Hematopoietic multipotent progenitor cell treated with erythropoietin and hydrocortisone succinate and interleukin-3 and kit ligand, for 4 days (in vitro differentiated cells): ENCODE measurements at places on chromosomes 2 and 18.

GRCh38 chr18:77135339-77136075, 2.9 kb upstream of the MBP start:
- no peak for DNase-seq

DNA sequence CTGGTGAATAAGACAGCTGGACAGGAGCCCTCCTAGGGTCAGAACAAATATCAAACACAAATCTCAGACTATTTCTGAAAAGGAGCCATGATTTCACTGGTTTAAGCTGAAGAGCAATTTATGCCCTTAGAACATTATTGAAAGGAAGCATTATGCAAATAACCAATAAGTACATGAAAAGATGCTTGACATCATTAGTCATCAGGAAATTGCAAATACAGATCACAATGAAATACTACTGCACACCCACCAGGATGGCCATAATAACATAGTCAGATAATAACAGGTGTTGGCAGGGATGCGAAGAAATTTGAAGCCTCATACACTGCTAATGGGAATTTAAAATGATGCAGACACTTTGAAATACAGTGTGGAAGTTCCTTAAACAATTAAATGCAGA, 176.4 kb upstream of the RAB6C start:
- no peak for DNase-seq

DNA sequence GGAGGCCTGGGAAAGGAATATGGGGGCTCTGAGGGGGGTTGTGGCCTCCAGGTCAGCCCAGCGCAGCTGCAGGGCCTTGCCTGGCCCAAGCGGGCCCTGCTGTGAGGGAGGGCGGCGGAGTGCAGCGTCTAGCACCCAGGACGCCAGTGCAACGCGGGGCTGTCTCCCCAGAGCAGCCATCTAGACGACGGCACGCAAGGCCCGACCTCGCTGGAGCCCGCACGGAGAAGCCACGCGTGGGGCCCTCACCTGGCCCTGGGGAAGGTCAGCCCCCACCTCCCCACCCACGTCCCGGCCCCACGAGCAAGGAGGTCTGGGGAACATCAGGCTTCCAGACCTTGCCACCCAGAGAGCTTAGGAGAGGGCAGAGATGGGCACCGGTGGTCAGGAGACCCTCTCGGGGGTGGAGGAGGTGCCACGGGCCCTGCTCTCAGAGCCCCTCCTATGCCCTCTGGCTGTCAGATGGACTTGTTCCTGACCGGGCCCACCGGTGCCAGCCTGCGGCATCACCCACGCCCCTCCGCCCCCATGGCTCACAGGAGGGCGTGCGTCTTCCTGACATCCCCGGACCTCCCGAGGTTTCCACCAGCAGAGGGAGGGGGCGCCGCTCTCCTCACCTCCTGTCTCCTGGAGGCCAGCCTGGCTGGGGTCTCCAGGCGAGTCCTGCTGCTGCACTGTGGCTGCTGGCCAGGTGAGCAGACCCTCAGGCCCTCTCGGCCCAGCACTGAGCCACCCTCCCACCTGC, 17.0 kb downstream of the GPR35 start:
- no peak for DNase-seq

DNA sequence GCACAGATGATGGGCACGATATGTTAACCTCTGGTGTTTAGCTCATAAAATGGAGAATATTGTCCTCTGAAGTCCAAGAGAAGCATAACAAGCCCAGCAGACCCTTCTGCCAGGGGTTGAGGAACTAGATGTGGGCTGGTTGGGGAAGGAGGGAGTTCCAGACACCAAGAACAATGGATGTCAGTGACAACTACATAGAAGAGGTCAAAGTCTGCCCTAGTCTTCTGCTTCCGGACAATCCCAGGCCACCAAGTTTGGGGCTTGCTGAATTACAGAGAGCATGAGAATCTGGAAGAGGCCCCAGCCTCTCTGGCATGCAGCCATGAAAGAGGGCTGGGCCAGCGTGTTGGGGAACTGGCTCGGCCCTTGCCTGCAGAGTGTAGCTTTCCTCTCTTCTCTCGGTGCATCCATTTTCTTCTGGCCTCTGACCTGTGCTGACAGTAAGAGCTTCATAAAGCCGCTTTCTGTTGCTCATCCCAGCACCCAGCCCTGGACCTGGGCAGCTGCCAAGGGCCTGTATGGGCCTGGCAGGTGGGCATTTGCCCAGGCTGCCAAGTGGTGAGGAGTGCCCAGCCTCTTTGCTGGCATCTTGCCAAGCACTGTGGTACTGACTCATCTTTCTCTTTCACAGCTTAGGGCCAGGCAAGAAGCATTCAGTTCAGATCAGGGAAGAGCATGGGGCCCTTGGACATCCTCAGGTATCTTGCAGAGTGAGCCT, 14.6 kb upstream of the LAPTM4A start:
- DNase-seq: peak; percentile 85

GRCh38 chr2:230951396-230951795, 26.4 kb upstream of the GPR55 start:
- no peak for DNase-seq

DNA sequence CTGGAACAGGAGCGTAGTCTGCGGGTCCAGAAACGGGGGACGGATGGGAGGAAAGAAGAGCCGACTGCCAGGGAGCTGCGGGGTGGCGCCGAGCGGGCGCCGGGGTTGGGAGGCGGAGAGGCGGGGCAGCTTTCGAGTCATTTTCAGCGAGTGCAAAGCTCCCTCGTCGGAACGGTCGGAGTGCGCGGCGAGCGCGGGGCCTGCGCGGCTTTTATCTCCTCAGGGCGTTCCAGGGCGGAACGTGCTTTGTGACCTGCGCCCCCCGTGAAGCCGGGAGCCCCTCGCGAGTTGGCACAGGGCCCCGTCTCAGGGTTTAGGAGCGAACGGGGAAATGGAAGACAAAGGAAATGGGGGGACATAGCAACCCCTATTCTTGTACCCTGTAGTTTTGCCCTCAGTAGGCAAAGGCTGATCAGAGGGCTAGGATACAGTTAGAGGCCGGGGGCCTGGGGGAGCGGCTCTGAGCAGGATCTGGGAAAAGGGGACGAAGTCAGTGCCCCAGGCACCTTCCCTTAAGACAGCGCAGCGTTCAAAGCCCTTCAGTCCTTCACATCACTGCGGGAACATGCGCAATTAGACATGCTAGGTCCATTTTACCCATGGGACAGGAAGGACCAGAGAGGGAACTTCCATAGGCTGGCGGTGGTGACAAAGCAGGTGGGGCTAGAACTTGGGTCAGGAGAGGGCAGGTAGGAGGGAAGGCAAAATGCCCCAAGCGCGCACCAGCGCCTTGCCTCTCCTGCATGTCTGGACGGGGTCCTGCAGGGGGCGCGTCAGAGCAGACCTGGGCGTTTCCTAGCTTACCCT, 60.1 kb upstream of the IL1RL1 start:
- peak; percentile 81 for DNase-seq

GRCh38 chr2:177633111-177633510, 240.5 kb downstream of the AGPS start:
- DNase-seq: no peak

DNA sequence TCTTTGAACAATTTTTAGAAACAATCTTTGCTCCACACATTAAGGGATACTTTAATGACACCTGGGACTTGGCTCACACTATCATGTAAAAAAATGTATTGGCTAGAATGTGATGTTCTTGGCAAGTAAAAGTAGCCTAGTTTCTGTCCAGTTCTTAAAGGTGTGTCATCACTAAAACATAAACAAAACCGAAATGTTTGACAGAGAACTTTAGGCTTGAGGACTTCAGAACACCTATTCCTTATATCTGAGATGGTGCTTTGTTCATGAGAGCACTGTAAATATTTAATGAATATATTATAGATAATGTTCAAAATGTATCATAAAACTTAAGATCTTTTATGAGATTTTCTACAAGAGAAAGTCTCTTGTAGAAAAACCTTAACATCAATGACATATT, 19.8 kb upstream of the HNRNPA3 start:
- DNase-seq: no peak

DNA sequence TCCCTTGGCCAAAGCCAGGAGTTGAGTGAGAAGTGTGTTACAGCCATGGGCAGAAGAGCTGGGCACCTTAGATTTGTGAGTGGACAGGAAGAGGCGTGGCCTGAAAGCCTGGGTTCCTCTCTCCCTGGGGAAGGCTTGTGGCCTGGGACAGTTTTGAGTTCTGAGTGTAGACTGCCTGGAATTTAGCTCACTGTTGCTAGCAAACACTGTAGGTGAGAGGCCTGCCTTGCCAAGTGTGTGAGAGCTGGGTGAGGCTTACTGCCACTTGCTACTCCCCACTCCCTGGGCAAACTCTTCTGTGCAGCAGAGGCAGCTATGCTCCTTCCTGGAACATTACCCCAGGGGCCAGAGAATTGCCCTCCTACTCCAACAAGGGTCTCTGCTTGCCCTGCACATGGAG, 150.0 kb upstream of the GALNT5 start:
- no peak for DNase-seq

DNA sequence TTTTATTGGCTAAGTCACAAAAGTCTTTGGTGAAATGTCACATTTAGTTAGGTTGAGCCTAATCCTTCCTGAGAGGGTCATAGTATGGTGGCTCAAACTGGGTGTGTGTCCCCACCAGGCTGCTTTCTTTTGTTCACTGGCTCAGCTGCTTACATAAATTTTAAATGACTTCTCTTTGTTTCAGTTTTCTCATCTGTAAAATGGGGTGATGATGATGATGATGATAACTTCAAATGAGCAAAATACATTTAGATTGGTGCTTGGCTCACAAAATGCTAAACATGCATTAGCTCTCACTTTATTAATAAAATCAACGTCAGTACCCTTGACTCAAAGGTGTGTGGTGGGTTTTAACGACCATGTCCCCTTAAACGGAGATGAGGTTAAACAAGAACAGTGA, 7.2 kb upstream of the TAF1B start:
- DNase-seq: no peak

DNA sequence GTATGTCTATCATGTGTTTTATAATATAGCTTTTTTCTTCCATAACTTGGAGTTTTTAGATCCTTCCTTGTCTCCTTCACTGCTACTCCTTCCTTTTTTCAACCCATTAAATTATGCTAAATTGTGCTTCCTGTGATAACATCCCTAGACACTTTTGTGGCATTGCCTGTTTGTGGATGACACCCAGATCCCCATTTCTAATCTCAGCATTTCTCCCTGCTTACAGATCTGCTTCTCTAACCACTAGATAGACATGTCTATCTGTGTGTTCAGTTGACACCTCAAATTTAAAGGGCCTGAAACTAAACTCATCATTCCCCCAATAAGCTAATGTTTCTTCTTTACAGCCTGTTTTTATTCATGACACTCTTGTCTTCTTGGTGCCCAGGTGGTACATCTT, 244.8 kb downstream of the BABAM2 start:
- peak; percentile 42 for DNase-seq

DNA sequence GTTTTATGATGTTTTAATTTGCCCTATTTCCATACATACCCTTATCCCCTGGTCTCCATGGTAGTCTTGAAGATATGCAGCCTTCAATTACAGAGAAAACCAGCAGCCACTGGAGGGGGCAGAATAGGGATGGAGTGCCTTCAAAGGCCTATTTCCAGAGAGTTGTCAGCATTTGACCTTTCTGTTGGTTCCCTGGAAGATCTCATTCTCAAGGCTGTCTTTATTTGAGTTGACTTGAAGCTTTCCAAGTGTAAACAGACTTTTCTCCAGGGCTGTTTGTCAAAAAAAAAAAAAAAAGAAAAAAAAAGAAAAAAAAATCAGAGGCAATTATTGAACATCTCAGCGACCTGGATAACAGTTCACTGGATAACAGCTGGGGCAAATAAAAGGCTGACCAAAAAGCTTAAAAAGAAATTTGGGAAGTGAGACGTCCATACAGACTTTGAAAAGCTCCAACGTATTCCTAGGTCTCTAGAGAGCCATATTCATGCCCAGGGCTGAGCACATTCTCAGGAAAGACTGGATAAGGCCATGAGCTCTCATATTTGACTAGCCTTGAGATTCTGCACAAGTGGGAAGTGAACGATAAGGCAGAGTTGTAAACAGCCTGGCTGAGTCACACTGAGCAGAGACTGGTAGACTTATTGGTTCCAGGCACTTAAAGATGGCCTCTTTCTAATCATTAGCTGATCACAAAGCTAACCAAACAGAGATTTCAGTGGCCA, 126.6 kb downstream of the VAPA start:
- DNase-seq: no peak

DNA sequence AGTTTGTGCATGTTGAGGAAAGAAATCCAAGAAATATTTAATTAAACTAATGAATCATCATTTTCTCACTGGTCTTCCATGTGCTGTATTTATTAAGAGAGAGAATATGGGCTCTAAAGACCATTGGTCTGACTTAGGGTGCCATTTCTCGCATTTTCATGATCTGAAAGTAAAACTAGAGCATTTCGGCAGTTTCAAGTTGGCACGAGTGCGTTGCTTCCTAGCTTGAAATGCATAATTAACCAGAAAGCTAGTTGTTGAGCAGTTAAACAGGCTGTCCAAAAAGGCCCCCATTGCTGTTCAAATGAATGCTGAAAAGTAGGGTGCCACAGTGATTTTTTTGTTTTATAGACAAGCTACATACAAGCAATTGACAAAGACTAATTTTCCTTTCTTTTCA, 47.4 kb downstream of the SLC8A1 start:
- no peak for DNase-seq

DNA sequence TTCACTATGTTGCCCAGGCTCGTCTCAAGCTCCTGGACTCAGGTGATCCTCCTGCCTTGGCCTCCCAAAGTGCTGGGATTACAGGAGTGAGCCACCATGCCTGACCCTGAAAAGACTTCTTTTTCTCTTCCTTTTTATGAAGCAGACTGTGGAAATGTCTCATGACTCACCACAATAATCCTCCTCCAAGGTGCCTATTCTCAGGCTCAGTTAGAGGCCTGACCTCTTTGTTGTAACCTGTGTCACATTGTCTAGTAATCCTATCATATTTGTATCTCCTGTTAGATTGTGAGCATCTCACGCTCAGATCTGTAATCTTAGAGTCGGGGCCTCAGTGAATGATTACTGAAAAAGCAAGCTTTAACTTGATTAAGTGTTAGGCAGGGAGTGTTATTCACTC, 18.3 kb upstream of the TAF4B start:
- DNase-seq: no peak

DNA sequence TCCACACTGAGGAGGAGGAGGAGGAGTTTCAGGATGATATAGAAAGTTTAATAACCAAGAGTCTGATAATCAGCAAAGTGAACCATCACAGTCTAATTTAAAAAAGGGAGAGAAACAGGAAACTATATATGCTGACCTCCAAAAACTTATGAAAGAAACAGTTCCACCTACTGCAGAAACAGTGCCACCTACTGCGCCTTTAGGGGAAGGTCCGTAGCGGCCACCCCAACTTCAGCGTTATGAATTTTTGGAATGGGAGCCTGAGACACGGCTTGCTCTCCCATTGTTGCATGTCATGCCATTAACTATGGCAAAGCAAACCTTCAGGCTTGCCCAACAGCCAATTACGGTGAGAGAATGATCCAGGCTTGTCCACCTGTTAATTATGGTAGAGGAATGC, 1719.2 kb upstream of the LRRTM1 start:
- DNase-seq: peak; percentile 17
